LoVo (cell line): ENCODE measurements at places on chromosomes 6 and 20.

DNA sequence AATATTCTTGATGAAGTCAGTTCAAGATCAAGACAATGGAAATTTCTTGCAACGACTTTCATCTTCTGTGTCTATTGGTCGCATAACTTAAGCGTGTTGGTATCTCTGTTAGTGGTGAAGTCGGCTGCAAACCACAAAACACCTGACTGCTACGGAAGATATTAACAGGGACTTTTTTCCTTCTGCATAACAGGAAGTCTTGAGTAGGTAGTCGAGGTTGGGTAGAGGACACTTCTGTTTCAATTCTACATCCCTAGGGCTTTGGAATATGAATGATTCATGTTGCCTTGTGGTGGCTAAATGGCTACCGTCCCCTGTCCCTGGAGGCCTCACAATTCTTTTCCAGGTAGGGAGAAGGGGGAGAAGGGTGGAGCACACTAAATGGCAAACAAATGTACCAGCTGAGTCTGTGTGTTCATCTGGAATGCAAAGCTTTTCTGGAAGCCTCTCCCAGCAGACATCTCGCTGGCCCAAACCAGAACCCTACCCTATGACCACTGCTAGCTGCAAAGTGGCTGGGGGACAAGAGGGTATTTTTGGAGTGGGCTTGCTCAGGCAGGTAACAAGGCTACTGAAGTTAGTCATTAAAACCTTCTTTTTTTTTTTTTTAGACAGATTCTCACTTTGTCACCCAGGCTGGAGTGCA, 34.6 kb upstream of the NKX2-2 start:
- no peak for DNase-seq

DNA sequence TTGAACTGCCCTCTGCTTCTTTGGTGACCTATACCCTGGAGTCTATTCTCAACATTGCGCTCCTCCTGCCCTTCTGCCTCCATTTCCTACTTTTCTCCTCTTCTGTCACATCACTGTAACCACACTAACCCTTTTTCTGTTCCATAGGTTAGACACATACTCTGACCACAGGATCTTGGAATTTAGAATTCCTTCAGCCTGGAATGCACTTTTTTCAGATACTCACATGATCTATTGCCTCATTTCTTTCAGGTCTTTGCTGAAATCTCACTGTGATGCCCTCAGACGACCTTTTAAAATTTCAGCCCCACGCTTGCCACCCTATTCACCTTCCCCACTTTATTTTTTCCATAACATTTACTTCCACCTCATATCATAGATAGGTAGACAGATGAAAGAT, 5.1 kb downstream of the VNN1 start:
- DNase-seq: no peak

- no peak for DNase-seq
Observed at GRCh38 chr6:49978332-49979226, 9.2 kb upstream of the DEFB113 start.

DNA sequence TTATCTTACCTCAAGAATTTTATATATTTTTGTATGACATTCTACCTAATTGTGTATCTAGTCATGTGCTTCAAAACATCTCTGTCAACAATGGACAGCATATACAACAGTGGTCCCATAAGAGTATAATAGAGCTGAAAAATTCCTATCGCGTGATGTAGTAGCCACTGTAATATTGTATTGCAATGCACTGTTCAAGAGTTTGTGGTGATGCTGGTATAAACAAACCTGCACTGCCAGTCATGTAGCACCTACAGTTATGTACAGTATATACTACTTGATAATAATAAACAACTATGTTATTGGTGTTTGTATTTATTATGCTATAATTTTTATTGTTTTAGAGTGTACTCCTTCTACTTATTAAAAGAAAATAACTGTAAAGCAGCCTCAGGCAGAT, 672.7 kb downstream of the CD109 start:
- no peak for DNase-seq

GRCh38 chr6:18327626-18328025, 59.5 kb upstream of the RNF144B start:
- no peak for DNase-seq

DNA sequence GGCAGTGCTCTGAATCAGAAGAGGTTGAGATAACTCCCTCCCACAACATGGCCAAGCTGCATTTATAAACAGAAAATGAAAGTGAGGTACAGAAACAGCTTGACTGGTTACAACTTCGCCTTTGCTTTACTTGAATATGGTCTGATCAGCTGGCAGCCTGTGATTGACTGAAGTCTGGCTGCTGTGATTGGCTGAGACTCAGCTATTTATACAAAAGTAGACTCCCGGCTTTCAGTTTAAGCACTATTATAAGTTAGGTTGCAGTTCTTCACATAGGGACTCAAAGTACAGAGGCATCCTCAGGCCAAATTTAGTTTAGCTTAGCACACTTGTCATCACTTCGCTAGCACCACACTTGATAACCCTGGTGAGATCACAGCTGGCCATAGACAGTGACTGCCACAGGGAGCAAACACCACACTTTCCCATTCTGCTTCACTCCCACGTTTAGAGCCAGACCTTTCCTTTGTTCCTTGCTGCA, 362.6 kb downstream of the EPM2A start:
- peak; percentile 12 for DNase-seq

GRCh38 chr20:17665756-17666155, 16.3 kb downstream of the RRBP1 start:
- no peak for DNase-seq

- no peak for DNase-seq
Observed at GRCh38 chr20:37991157-37991866, 41.9 kb downstream of the TTI1 start.

- no peak for DNase-seq
Observed at GRCh38 chr6:169457762-169458161, 204.1 kb upstream of the THBS2 start.

DNA sequence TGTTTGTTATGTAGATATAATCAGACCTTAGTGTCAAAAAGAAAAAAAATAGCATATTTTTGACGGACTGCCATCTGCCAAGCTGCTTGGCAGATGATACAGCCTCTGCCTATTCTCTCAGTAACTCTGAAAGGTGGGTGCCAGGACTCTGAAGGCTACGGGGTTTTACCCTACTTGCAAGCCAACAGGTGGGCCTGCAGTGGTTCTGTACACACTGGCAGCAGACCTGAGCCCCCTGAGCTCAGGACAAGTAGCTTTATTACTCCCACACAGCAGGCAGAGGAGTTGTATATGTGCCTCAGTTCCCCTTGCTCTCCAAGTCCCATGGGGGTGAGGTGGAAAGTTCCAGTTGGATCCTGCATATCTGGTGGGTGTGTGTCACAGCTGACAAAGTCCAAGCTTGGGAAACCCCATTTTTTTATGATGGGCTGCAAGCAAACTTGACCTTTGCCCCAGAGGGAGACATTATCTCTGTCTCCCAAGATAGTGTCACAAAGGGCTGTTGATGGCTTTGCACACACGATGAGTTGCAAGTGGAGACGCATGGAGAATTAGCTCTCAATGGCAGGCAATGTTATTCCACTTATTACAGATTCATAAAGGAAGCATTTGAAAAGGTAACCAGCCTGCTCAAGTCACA, 20.5 kb upstream of the AFDN start:
- DNase-seq: peak; percentile 33

DNA sequence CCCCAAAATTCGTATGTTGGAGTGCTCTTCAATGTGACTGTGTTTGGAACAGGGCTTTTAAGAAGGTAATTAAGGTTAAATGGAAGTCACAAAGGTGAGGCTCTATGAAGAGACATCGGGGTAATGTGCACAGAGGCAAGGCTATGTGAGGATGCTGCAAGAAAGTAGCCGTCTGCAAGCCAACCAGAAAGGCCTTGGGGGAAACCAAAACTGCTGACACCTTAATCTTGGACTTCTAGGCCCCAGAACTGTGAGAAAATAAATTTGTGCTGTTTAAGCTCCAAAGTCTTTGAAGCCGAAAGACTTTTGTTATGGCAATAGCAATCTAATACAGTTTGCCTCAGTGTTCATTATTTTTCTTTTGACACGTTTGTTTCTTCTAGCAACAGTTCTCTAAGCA, 2.4 kb upstream of the IRAK1BP1 start:
- no peak for DNase-seq

DNA sequence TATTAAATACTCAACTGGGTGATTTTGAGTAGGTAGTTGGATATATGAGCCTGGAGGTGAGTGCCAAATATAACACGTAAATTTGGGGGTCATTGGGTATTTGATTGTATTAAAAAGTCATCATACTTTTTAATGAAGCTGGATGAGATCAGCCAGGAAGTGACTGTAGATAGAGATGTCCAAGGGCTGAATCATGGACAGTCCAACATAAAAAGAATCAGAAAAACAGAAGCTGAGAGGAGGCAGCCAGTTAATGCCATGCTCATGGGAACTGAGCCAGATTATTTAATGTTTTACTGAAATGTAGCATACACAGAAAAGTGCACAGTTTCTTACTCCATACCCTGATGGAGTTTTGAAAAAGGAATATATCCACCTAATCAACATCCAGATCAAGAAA, 435.5 kb upstream of the PLCB4 start:
- no peak for DNase-seq

- no peak for DNase-seq
Observed at GRCh38 chr6:52065621-52066020, 21.8 kb downstream of the PKHD1 start.

DNA sequence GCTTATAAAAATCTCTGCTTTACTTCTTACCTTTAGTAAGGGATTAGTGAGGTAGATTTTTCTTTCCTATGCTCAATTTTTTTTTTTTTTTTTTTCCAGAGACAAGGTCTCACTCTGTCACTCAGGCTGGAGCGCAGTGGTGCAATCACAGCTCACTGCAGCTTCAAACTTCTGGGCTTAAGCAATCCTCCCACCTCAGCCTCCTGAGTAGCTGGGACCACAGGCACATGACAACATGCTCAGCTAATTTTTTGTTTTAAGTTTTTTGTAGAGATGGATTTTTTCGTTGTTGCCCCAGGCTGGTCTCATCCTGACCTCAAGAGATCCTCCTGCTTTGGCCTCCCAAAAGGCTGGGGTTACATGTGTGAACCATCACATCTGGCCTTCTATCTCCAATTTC, 58.9 kb upstream of the RREB1 start:
- DNase-seq: no peak

DNA sequence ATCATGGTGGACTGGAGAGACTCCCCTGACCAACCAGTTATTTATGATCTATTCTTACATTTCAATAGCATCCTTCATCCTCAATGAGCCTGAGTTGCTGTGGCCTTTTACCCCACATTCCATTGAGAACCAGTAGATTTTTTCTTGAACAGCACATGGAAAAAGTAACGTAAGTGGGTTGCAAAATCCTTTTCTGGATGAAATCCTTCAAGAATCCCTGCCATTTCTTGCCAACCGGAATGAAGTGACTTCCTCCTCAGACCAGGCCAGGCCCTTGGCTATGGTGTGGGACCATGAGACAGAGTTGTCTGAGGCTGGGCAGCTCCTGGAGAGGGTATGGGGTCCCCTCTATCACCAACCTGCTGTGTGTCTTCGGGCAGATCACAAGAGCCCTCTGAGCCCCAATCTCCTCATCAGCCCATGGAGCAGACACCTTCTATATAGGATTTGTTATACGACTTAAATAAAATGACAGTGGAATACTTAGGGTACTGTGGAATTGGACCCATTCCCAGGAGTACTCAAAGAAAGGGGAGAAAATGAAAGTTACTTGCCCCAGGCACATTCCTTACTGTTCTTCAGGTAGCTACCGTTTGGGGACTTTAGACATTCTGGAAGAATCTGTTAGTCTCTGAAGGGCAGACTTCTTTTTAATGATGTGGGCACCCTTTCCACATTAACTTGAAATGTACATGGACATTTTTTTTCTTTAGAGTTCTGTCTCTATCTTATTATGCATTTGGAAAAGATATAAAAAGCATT, 10.9 kb downstream of the EYA2 start:
- DNase-seq: no peak

DNA sequence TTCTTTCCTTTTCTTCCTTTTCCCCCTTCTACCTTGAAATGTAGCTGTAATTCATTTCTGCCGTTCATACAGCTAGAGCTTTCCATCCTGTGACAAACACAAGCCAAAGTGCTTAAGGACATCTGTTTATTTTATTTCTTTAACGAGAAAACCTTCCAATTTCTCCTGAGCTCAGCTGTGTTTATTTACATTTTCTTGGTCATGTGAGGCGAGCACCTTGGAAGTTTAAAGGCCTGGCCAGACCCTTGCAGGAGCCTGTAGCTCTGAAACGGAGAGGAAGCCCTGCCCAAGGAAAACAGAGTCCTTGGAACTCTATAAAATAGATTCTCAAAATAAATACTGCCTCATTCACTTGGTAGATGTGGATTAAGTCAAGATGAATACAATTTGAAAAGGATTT, 223.1 kb downstream of the EYA2 start:
- no peak for DNase-seq

GRCh38 chr6:84422380-84422968, 195.0 kb upstream of the CEP162 start:
- no peak for DNase-seq

GRCh38 chr6:2611092-2611491, 139.6 kb downstream of the MYLK4 start:
- no peak for DNase-seq

GRCh38 chr20:31922181-31922580, 29.7 kb downstream of the PDRG1 start:
- DNase-seq: no peak

- DNase-seq: peak; percentile 62
Observed at GRCh38 chr20:13800728-13801134, 15.9 kb downstream of the NDUFAF5 start.

DNA sequence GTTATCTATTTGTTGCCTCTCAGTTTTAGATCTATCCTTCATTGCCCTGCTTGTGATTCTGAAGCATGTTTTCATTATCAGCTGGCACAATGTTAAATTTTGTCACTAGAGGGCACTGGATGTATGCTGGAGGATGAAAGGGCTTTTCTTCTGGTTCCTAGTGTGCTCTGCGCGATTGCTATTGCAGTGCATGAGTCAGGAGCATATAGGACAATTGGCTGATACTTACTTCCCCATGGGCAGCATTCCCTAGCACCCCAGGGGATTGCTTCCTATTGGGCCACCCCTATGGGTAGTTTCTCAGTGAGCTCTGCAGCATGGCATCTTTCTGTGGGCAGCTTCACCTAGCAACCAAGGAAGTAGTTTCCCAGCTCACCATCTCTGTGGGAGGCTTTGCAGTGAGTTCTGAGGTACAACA, 280.3 kb upstream of the SYNCRIP start:
- peak; percentile 56 for DNase-seq

- DNase-seq: no peak
Observed at GRCh38 chr20:15575255-15575654, 998.0 kb downstream of the KIF16B start.

DNA sequence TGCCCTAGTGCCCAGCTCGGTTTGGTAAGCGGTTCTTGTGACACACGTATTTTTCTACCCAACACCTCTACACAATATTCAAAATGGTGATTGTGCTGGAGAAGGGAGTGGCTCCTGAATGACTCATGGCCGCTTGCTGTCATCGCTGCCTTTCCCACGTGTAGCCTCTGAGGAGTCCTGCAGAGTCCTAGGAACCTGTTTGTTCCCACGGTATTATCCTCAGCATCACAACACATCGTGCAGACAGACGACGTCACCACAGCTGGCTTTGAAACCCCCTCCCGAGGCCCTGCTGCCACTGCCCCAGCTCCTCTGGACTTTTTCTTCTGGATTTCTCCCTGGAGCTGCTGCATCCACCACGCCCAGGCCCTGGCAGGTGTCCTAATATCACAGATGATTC, 353.5 kb downstream of the SMOC2 start:
- DNase-seq: no peak

GRCh38 chr20:57259938-57260921, 6.2 kb downstream of the BMP7 start:
- DNase-seq: no peak

- no peak for DNase-seq
Observed at GRCh38 chr6:56480654-56481337, 161.9 kb downstream of the DST start.
